Activated CD4-positive, alpha-beta T cell treated with anti-CD3 and anti-CD28 coated beads for 48 hours (primary cell): ENCODE measurements at places on chromosomes 12 and 14.

DNA sequence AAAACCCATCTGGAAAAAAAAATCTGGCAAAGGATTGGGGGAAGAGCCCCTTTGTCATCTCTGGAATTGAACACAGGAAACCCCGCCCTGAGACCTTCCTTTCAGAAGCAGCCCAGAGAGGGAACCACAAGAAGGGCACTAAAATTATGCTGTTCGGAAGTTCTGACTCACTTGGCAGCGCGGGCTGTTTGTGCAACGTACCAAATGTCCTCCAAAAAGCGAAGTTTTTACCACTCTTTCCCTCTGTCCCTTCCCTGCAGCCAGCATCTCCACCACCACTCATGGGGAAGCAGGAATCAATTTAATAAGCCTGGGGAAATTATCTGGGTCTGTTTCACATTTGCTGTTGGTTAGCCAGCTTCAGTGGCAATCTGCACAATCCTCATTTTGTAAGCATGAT is 3.2 kb upstream of the SYNE3 start:
- peak; percentile 82 for DNase-seq

- peak; percentile 88 for DNase-seq
These were observed 137.5 kb upstream of the CCND2 start for GRCh38 chr12:4135919-4136605.

DNA sequence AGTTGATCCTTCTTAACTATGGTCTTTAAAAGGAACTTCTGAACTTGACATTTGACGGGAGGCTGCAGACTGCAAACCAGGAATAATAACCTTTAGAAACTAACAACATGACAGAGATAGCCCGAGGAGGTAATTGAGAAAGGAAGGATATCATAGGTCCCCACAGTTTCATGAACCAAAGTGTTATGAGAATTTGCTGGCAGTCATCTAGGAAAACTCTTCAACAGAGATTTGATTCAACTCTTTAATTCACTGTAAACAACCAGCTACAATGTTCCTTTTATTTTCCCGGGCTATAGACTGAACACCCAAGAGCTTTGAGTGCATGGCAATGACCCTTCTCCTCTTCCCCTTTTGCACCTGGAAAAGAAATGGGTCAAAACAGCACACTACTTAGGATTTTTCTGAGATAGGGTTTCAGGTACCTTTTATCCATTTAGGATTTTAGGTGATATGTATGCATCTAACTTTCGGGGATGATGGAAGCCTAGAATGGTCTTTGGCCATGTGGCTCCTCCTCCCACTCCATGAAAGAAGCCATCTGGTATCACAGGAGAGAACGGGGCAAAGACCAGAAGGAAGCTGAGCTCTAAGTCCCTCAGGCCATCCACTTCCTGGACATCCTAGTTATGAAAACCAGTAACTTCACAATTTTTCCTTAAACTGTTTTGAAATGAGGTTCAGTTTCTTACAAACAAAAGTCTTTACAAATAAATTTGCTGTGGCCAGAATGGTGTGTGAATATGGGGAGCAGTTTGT is 23.0 kb downstream of the GLT8D2 start:
- DNase-seq, result no peak

- DNase-seq, result peak; percentile 84
These were observed 26.6 kb upstream of the LTA4H start for GRCh38 chr12:96061864-96062453.

- DNase-seq, result no peak
These were observed 198.2 kb upstream of the RBM19 start for GRCh38 chr12:114164351-114164750.

- DNase-seq, result no peak
These were observed 7.8 kb upstream of the ERP27 start for GRCh38 chr12:14946162-14946561.
